Right lung (tissue), 10 donors: ENCODE measurements at places on chromosomes 6 and 20. TPM values are rescaled to one million over a fixed set of nuclear protein-coding genes. Genes with fewer than 3 reads are reported as not detected.

DNA sequence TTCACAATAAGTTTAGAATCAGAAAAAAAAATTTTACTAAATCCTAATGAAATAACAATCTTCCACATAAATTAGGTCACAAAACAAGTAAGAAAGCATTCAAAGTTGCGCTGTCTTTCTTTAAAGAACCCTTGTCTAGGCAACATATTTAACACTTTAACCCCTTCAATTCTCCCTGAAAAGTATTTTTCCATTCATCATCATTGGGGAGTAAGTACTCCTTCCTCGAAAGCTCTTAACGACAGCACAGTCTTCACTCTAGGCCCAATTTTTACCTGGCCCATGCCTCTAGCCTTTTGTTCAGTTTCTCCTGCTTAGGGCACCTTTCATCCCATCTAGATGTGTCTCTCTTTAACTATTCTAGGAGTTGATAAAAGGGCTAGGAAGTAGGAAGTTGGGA lies 2.6 kb downstream of the TSPYL1 start:
- no peak for DNase-seq

- no peak for DNase-seq
Measured at GRCh38 chr6:15350386-15351083, 104.7 kb downstream of the JARID2 start.

DNA sequence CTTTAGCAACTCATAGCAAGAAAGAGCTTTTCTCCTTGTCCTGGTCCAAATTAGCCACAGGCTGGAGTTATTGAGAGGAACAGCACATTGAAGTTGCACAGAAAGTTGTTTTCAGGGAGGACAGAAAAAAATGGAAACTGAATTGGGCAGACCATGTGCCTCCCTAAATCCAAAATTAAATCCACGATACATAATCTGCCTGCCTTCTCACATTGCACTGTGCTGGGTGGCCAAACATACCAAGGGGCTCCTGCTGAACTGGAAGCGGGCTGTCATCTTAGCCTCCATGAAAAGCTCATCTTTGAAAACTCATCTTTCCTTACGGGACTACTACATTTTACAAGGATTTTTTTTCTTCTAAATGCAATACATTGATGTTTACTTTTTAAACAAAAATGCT lies 59.9 kb downstream of the TNFAIP3 start:
- DNase-seq = no peak

DNA sequence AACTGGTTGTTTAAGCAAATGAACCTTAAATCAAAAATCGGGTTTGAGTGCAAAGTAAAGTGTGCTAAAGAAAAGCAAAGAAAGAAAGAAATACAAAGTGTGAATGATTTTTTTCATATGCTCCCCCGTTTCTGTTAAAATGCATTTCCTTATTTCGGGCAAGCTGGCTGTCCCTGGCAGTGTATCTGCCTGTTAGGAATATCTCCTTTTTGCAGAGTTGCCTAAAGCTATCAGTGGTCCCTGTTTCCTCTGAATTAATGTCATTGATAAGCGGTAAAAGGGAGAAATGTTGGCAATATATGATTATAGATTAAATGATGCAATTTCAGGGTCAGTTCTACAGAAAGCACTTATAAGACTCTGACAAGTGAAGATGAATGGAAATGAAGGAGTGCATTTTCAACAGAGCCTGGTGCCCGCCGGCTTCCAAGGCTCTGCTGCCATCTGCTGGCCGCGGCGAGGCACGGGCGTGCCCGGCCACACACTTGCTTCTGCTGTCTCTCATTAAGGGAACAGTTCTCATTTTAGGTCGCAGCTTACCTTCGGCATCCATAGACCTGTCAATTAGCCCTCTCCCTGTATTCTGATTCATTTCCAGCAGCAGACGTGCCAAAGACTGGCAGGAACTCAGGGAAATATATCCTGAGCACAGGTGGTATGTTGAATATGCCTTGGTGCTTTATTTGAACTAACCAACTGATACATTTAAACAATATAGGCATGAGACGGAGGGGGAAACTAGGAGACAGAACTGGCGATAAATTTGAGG lies 381.9 kb downstream of the C6orf118 start:
- DNase-seq = peak; percentile 36

DNA sequence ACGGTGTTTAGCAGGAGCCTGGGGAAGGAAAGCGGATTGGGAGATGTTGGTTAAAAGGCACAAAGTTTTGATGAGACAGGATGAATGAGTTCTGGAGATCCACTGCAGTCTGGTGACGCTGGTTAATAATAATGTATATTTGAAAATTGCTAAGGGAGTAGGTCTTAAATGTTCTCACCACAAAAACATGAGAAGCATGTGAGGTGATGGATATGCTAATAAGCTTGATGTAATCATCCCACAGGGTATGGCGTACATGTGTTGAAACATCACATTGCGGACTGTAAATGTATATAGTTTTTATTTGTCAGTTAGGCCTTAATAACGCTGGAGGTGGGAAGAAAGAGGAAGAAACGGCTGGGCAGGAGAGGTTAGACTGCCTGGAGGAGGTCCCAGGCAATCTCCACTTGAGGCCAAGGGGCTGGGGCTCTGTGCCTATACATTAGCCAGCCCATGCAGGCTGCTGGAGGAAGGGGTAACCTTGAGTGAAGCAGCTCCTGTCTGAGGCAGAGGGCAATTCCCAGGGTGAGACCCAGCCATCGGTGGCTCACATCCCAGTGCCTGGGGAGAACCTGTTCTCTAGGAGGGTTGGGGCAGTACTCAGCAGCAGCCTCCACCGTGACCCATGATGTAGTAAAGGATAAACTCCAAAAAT lies 188.2 kb upstream of the QKI start:
- no peak for DNase-seq

- no peak for DNase-seq
Measured at GRCh38 chr6:80454197-80454596, 347.7 kb downstream of the BCKDHB start.

DNA sequence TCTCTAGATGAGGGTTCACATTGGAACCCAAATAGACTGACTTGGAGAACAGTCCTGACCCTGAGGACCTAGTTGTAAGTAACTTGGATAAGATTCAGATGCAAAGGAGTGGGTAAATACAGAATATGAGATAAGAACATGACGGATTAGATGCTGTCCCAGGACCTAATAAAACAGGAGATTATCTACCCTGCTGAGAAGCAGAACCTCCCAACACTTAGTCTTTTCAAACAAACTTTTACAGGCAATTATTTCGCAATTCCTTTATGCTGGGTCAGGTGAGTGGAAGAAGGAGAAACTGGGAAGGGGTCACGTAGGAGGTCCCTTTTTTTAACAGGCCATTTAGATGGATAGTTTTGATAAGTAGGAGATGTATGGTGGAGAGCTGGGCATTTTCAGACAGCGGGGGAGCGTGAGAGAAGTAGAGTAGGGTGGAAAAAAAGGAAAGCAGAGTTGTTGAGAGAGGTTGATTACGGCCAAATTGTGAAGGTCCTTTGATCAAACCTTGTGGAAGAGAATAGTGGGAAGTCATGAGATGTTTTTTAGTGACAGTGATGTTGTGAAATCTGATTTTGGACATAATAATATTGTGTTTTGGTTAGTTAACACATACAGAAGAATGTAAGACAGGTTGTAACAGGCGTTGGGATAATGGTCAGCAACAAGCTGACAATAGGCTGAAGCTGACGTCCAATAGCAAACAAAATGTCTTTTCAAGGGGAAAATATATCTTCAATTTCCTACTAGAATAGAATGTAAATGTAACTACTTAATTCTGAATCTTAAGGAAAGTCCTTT lies 32.8 kb downstream of the FAM83B start:
- no peak for DNase-seq

DNA sequence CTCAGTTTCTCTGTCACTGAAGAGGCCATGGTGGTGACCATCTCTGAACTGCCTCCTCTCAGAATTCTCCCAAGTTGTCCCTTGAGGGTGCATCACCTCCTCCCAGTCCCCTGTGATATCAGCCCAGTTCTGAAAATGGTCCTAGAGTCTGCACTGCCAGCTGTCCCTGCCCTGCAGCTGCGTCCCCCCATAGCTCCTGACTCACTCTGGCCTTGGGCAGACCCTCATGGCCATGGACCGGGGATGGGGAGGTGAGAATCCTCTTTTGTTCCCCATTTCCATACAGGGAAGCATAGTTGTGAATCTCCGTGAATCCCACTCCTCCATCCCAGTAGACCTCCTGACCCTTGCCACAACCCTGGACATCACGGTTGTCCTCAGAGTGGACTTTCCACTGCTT lies 4.5 kb downstream of the ETV7 start:
- DNase-seq = no peak

- DNase-seq = peak; percentile 77
Measured at GRCh38 chr6:108921547-108922361, 73.5 kb downstream of the ARMC2 start.

GRCh38 chr20:19648024-19648423 lies 110.0 kb upstream of the RIN2 start:
- no peak for DNase-seq

GRCh38 chr6:152070556-152070955 lies 263.1 kb downstream of the ESR1 start:
- no peak for DNase-seq

GRCh38 chr6:50390416-50390815 lies 322.9 kb upstream of the TFAP2D start:
- no peak for DNase-seq

GRCh38 chr6:144246988-144247387 lies 38.1 kb upstream of the UTRN start:
- no peak for DNase-seq

DNA sequence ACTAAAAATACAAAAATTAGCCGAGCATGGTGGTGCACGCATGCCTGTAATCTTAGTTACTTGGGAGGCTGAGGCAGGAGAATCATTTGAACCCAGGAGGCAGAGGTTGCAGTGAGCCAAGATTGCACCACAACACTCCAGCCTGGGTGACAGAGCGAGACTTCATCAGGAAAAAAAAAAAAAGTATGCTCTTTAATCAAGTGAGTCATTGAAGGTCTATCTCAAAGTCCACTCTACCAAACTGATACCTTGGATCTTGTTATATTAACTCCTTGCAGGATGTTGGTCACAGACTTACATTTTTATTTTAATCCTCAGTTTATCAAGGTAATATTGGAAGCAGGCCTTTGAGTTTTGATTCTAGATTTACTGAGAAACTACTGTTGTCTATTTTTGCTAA lies 348.7 kb downstream of the COL12A1 start:
- no peak for DNase-seq

GRCh38 chr6:127069659-127070279 lies 48.7 kb upstream of the RSPO3 start:
- no peak for DNase-seq

- DNase-seq = no peak
Measured at GRCh38 chr6:3592371-3592941, 135.6 kb upstream of the SLC22A23 start.

DNA sequence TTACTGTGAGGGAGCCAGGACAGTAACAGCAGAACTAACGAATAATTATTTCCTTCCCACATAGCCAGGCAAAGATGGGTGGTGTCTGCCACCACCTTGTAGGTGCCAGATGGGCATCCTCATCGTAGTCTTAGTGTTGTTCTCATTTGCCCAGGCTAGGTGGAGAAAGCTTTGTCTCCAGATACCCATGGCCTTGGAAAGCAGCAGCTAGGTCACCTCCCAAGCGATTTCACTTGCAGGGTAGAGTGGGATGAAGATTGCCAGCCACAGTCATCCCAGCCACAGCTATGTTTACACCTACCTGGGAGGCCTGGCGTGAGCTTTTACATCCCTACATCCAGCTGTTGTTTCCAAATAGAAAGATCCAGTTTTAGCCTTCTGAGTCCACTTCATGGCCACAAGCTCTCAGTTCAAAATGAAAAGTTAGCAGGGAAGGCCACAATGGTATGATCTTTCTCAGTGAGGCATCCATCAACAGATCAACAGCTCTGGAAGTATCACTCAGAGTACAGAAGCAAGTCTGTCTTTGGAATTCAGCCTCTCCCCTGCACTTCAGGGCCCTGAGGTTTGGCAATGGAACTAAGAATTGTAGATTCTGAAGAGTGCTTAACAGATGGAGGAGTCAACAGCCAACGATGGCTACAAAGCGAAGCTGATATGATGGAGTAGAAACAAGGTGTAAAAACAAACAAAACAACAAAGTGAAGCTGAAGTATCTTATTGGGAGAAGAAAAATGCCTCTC lies 11.0 kb upstream of the SNRPC start:
- no peak for DNase-seq

DNA sequence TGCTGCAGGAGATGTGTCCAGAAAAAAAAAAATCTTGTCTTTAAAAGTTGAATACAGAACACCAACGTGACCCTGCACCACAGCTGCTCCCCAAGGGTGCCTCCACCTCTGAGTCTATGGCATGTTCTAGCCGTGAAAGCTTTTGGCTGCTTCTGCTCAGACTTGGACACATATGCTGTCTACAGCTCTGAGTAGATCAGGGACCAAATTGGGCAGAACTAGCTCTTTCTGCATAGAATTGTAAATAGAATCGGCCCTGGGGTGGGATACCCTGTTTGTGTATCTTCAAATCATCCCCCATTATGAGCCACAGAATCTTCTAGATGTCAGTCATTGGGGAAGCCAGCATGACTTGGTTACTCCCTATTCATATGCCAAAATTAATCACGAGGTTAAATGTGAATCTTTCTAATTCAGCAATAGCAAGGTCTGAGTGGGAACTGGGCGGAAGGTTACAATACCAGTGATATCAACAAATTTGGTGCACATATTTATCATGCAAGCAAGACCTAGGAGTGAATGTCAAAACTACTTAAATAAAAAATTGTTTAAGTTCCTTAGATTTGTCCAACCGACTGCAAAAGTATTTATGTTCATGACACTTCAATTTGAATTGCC lies 302.8 kb downstream of the KIF16B start:
- no peak for DNase-seq

DNA sequence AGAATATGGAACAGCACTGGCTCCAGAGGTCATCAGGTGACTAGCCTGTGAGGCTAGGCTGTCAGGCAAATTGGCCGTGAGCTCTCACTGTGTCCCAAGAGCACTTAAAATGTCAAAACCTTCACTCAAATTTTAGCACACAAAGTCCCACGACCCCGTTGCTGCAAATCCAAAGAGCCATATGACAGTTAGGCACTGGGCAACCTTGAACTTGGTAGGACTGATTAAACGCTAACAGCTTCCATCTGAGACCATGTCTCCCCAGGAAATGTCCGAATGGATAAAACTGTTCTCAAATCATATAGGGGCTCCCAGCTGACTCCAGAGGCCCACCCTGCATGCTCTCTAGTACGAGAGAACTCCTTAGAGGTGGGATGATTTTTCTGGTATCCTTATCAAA lies 196.6 kb downstream of the PHACTR1 start:
- DNase-seq = no peak

GRCh38 chr6:49326347-49326746 lies 136.7 kb downstream of the MMUT start:
- DNase-seq = no peak

- DNase-seq = no peak
Measured at GRCh38 chr6:111731456-111732195, 125.9 kb upstream of the TRAF3IP2 start.

- DNase-seq = no peak
Measured at GRCh38 chr20:25574411-25574810, 10.9 kb downstream of the NINL start.

- DNase-seq = no peak
Measured at GRCh38 chr20:63054681-63055240, 48.0 kb upstream of the BHLHE23 start.

Gene OLIG3
- polyA plus RNA-seq = not detected

Gene RXRB
- 61.7 TPM for polyA plus RNA-seq

Gene PDE7B
- polyA plus RNA-seq = 4.7 TPM

Gene RNF39
- polyA plus RNA-seq = 0.64 TPM

Gene RAD21L1
- not detected for polyA plus RNA-seq

Gene KHDC1L
- polyA plus RNA-seq = 0.69 TPM

Gene TNXB
- 16.7 TPM for polyA plus RNA-seq

Gene PLAGL2
- polyA plus RNA-seq = 22.9 TPM

Gene GTSF1L
- not detected for polyA plus RNA-seq

Gene TFEB
- 8.7 TPM for polyA plus RNA-seq

Gene COL20A1
- polyA plus RNA-seq = 0.50 TPM

Gene ATRN
- 38.2 TPM for polyA plus RNA-seq

Gene TCF21
- 169 TPM for polyA plus RNA-seq
